Head of caudate nucleus (tissue), 42 donors: ENCODE measurements at places on chromosomes 16 and 17.

DNA sequence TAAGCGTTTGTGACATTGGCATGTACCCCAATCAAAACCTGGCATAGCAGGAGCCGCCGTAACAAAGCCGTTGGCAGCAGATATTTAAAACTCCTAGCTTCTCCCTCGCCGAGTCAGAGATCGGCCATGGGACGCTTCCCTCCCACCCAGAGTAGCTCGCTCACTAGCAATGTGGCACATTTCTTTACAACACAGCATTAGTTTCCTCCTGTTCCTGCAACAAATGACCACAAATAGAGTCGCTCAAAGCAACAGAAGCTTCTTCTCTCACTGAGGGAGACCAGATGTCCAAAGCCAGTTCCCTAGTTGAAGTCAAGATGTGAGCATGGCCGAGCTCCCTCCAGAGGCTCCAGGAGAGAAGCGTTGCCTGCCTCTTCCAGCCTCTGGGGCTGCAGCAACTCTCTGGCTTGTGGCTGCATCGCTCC is 106.7 kb downstream of the RBFOX3 start:
- no peak for DNase-seq

DNA sequence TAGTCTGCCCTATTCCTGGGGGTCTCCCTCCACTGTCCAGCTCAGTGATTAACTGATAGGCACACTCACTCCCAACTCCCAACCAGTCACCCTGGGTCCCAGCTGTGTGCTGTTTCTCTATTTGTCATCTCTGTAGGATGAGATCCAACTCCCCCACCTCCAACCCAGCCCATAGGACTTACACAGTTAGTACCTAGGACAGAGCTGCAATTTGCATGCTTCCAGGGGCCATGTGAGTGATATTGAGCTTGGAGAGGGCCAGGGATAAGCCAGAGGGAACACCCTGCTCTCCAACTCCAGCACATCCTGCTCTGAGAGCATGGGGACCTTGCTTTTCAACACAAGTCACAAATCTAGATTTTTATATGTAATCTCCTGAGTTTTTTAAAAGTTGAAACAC is 8.8 kb downstream of the C17orf113 start:
- DNase-seq: no peak

- no peak for DNase-seq
Observed at GRCh38 chr16:4315186-4316107, at the start of gene GLIS2. Gene GLIS2, plus strand, starts transcription at chr16:4316067. Its CDS starts 16,214 bp downstream, at chr16:4332281.

GRCh38 chr17:77455111-77455890 is 314.5 kb downstream of the SEC14L1 start:
- no peak for DNase-seq

DNA sequence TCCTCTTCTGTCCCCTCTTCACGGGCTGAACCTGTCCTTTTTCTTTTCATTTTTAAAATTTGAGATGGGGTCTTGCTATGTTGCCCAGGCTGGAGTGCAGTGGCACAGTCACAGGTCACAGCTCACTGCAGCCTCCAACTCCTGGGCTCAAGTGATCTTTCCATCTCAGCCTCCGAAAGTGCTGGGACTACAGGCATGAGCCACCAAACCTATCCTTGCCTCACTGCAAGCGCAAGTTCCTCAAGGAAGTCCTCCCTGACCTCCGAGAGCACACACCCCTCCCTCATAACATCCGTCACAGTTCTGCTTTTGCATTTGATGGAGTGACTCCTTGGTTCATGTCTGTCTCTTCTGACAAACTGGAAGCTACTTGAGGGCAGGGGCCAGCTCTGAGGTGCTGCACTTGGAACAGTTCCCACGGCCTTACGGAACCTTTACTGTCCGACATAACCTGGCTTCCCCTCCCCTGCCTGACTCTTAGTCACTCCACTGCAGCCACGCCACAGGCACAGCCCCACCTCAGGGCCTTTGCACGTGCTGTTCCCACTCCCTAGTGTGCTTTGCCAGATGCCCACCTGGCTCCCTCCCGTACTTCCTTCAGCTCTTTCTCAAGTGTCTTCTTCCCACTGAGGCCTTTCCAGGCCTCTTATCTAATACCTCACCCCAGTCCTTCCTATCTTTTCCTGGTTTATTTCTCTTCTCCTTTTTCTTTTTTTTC is 4.4 kb downstream of the TBX6 start:
- DNase-seq: no peak

DNA sequence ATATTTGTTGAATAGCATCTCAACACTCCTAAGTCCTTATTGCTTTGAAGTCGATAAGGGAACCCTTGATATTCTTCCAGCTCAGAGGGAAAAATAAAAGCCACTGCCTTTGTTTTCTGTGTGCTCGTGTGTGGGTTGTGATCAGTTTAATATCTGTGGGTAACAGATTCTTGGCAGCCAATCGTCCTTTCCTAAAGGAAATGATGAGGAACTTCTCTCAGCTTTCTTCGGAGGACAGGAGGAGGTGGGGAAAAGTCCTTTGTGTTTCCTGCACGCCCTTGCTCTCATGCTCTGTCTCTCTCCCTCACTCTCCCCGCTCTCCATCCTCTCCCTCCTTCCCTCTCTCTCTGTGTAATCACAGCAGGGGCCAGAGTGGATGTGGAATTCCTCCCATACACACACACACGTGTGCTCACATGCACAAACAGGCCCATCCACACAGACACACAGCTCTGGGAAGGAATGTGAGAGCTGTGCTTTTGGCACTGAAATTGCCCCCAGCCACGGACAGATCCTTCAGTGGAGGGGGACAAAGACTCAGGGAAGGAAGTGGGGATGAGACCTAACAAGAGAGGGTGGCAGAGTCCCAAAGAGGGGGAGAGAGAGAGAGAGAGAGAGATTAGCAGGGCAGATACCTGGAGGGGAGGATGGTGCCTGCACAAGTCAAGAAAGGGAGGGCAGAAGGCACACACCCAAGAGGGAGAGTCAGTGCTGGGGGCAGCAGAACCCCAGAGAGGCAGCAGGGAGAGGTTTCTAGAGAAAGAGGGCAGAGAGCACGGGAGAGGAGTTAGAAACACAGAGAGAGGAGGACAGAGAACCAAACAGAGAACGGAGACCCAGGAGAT is 83.5 kb upstream of the PLCG2 start:
- no peak for DNase-seq

DNA sequence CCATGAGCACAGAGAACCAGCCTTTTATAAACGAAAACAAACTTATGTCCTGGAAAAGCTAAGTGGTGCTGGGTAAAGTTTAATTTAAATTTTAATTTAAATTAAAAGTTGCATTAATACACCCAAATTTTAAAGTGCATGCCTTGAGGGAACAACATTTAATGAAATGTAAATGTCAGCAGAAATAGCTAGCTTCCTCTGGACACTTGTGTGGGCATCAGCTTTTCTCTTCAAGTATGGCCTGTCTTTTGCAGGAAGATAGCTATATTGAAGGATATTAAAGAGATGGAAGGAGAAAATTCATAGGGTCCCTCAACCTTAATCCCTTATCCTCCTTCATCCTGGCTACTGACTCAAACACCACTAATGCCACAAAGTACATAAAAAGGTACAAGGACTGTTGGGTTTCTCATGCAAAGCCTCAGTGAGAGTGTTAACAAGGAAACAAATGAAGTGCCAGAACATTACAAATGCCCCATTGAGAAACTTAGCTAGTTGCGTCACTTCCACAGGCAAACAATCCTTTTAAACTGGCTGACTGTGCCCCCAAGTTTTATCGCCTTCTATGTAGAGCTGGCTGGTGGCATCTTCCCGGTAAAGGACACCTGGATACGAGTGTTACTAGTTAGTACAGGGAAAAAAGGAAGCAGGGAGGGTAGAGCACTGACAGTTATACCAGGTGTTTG is 14.1 kb downstream of the PHF12 start:
- no peak for DNase-seq

DNA sequence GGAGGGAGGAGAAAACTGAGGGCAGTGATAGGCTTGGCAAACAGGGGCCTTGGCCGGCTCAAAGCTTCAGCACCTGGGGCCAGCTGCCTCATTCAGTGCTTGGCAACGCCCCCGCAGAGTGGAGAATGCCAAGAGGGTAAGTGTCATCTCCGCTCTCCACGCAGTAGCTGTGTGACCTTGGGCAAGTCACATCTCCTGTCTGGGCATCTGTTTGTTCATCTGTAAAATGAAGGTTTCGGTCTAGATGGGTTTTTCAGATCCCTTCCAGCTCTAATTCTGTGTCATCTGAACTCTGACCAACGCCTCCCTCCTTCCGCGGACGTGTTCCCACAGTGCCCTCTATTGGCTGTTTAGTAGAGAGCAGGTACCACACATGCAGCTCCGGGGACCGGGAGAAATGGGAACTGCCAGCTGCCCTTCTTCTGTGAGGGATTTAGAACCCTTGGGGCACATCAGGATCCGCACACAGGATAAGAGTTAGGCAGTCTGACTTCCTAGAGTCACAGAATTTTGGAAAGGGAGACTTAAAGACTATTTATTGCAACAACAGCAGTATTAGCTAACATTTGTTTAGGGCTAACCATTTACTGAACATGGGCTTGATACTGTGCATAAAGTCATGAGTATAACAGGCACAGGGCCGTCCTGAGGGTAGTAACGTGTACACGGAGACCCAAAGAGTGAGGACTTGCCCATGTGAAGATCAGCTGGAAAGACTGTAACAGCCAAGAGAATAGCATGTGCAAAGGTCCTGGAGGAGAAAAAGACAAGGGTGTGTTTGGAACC is 26.8 kb downstream of the GP2 start:
- peak; percentile 53 for DNase-seq

DNA sequence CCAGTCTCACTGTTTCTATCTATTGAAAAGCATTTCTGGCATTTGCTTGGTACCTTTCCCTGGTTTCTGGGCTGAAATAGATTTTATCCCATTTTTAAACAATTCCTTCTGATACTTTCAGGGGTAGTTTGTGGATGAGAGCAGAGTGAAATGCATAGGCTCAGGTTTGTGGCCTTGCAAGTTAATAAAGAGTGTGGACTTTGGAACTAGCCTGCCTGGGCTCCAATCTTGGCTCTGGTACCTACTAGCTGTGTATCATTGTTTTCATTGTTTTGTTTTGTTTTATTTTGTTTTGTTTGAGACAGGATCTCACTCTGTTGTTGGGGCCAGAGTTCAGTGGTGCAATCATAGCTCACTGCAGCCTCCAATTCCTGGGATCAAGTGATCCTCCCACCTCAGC is 175.5 kb downstream of the PRKCB start:
- no peak for DNase-seq

DNA sequence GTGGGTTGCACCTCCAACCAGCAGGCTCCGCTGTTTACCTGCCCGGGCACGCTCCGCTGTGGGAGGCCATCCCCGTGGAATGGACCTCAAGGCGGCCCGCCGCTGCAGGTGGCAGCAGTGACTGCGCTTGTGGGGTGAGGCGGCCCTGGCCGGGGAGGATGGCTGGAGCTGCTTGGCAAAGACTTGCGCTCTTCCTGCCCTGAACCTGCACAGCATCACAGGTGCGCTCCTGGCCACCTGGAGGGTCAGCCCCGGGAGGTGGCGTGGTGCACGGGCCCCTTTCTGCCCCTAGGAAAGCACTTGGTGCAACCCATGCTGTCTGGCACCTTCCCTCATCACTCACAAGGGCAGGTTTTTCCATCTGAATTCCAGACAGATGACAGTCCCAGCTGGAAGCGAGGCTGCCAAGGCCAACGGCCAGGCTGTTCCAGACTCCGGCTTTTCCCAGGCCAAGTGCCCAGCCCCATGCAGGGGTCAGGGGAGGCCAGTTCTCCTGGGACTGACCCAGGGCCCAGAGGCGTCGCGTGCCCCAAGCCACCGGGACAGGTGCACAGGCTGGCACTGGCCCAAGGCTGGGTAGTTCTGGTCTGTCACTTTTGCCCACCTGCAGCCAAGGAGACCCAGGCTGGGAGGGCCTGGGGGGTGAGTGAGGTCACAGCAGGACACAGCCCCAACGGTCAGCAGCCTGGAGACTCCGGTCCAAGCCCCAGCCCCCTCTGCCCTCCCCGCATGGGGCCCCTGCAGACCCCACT is 13.3 kb downstream of the UTS2R start:
- no peak for DNase-seq

DNA sequence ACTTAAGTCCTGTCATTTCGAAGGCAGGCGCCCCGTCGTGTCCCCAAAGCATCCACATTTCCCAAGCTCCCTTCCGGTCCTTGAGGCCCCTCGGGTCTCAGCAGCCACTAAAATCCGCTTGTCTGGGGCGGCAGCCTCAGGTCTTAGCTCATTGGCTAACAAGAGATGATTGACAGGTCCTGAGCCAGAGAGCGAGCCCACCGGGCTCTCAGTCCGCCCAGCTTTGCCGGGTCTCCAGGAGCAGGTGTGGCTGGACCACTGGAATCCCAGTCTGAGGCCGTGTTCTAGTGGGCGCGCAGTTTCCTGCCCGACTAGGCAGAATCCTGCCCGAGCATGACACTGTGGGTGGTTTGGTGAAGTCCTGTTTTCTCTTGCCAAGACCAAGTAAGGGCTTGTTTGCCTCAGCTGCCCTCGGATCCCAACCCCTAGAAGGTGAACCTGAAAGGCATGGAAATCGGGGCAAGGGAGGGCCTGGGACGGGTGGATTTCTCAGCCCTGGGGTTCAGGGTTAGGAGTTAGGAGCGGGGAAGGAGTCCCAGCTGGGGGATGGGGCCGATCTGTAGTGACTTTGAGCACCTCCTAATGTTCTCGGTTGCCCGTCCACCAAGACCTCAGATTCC is 42.8 kb downstream of the MRC2 start:
- no peak for DNase-seq

- DNase-seq: no peak
Observed at GRCh38 chr17:11638700-11639265, 40.5 kb downstream of the DNAH9 start.

DNA sequence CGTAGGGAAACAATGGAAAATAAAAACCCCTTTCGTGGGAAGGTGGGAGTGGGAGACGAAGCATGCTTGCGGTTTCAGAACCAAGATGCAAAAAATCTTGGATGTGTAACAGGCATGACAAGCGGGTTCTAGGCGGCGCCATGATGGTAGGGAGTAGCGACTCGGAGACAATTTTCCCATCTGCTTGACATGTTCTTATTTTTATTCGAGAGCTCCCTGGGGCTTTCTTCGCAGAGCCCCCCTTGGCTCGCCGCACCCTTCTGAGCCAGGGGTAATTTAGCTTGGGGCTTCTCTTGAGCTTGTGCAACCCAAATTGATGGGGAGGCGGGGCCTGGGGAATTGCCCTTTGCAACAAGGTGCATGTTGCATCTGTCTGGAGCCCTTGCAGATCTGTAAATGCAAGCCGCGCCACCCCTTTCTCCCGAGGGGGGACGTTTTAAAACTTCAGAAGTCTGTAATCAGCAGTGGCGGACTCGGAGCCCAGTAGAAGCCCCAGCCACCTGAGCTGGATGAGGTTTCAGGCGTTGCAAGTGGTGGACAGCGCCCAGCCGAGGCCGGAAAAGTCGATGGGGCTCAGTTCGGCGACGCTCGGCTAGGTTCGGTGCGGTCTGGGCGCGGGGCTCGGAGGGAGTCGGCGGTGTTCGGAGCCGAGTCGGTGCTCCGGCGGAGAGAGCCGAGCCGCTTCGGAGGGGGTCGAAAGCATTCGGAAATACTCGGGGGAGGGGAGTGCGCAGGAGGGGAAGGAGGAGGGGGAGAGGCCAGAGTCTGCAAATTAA is 2.9 kb downstream of the GNAO1 start:
- peak; percentile 92 for DNase-seq

- no peak for DNase-seq
Observed at GRCh38 chr17:51228161-51228560, 31.7 kb downstream of the MBTD1 start.

- peak; percentile 66 for DNase-seq
Observed at GRCh38 chr16:275041-275641, 603 bp downstream of the RGS11 start.

- DNase-seq: no peak
Observed at GRCh38 chr16:77037696-77038347, 153.2 kb upstream of the MON1B start.

GRCh38 chr17:45098081-45098868 is 34.0 kb downstream of the PLCD3 start:
- DNase-seq: peak; percentile 61
